ENCODE measurements at places on chromosomes 3 and 15.

- DNase-seq, result no peak
Measured at GRCh38 chr15:62219799-62220198, 54.7 kb upstream of the C2CD4B start.

DNA sequence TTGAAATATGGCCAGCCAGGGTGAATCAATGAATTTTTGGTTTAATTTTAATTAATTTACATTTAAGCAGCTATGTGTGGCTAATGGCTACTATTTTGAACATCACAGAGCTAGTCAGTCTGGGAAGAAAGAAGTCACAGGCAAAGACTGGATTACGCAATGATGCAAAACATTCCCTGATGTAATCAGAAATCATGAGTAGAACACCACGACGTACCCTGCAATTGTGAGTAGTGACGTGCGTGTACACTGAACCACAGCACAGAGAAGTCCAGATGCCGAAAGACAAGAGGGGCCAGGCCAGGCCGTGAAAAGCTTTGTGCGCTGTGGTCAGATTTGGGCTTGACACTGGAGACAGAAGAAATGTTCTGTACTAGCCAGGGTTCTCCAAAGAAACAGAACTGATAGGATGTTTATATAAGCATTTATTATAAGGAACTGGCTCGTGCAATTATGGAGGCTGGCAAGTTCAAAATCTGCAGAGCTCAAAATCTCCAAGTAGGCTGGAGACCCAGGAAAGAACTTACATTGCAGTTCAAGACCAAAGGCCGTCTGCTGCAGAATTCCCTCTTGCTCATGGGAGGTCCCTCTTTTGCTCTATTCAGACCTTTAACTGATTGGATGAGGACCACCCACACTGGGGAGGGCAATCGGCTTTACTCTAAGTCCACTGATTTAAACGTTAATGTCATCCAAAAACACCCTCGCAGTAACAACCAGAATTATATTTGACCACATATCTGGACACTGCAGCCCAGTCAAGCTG is 44.6 kb downstream of the SH3BP5 start:
- DNase-seq, result no peak

DNA sequence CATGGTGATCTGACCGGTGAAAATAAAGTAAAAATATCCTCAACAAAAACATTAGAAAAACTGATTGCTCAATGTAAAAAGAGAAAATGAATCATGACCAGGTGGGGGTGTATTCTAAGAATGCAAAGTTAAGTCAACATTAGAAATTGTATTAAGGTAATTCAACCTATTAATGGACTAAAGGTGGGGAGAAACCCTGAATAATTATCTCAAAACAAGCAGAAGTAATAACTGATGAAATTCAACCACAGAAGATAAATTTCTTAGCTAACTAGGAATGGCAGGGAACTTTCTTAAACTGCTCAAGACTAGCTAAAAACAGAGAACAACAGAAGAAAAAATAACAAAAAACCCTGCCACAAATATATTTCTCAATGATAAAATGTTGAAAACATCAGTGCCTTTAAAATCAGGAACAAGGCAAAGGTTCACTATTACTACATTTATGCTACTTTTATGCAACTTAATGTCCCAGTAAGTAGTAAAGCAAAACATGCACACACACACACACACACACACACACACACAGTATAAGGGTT is 204.4 kb upstream of the THBS1 start:
- DNase-seq, result no peak

GRCh38 chr15:25422021-25422420 is 16.8 kb downstream of the UBE3A start:
- DNase-seq, result no peak

- no peak for DNase-seq
Measured at GRCh38 chr3:105944276-105944675, 75.5 kb upstream of the CBLB start.

DNA sequence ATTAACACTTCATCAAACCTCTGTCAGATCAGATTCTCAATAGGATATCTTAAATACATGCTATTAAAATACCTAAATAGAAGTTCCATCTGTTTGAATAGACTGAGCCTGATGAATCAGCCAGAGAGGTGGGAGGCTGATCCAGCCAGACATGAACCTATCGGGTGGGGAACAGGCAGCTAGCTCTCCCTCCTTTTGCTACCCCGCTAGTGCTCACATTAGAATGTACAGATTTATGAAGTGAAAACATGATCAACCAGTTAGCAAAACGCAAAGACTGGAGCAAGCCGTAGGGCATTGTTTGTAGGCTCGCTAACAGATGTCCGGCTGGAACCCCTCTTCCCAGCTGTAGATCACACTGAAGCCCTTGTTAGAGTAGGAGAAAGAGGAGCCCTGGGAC is 54.4 kb downstream of the GTF2E1 start:
- no peak for DNase-seq

GRCh38 chr3:69848113-69848512 is 108.8 kb downstream of the MITF start:
- no peak for DNase-seq

DNA sequence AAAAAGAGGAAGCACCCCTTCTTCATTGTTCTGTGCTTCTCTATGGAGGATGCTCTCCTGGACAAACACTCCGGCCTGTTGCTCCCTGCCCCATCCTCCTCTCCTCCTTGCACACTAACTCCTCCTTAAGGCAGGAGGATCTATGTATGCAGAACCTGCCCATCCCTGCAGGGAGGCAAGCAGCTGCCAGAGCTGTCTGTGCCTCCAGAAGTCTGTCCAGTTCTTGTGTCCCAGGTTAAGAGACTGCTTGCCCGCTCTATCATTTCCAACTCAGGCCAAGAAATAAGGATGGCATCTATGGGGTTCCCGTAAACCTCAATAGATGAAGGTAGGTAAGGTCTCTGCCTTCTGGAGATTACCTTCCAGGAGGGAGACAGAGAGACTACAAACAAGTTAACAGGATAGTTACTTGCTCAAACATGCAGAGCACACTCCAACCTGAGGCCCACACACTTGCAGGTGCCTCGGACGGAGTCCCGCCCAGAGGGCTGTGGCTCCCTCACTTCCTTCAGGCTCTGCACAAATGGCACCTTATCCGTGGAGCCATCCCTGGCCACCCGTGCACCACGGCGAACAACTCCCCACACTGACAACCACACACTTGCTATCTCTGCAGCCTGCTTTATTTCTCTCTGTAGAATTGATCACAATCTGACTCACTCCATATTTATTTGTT is 6.9 kb downstream of the XXYLT1 start:
- DNase-seq, result no peak

- no peak for DNase-seq
Measured at GRCh38 chr3:47007482-47008233, 28.2 kb downstream of the NBEAL2 start.

- no peak for DNase-seq
Measured at GRCh38 chr3:66048051-66048395, 9.3 kb upstream of the MAGI1 start.

DNA sequence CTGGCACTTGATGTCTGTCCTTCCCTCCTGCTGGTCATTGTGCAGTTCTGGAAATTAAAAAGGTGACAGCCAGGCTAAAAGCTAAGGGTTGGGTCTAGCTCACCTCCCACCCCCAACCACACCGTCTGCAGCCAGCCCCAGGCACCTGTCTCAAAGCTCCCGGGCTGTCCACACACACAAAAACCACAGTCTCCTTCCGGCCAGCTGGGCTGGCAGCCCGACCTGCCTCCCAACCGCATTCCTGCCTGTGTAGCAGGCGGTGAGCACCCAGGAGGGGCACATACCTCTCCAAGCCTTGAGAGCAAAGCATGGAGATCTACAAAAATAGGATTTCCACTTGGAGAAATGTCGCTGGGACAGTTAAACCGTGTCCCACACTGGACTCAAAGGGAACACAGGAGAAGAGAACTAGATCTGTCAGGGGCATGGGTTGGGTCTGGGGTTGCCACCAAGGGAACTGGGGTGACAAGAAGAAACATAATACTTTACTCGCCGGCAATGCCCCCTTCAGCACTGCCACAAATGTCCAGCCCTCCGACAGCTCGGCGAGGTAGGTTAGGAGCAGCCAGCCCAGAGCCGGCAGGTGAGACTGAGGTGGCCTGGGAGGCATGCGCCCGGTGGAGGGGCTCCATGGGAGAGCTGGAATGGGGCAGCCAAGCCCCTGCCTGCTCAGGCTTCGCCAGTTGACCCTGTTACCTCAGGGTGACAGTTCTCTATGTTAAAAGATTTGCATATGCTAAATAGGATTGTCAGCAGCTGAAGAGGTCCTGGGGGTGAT is 52.2 kb downstream of the EXOG start:
- no peak for DNase-seq

GRCh38 chr3:156251424-156251823 is 131.0 kb downstream of the KCNAB1 start:
- DNase-seq, result no peak

- DNase-seq, result no peak
Measured at GRCh38 chr3:150323770-150324169, 84.3 kb upstream of the TSC22D2 start.

DNA sequence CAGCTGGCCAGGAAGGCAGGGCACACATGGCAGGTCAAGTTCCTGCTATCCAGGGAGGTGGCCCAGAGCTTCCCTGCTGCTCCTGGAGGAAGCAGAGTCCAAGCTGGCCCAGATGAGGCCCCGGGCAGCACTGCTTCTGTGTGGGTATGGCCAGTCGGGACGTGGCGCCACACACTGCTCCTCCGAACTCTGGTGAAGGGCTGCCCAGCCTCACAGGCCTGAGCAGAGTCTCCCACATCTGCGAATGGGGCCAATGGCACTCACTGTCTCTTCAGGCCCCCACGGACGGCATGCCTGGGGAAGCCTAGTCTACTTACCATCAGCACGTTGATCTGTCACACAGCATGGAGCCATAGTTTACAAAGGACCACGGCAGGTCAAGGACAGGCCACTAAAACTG is 2.5 kb upstream of the PLA2G4F start:
- DNase-seq, result no peak

DNA sequence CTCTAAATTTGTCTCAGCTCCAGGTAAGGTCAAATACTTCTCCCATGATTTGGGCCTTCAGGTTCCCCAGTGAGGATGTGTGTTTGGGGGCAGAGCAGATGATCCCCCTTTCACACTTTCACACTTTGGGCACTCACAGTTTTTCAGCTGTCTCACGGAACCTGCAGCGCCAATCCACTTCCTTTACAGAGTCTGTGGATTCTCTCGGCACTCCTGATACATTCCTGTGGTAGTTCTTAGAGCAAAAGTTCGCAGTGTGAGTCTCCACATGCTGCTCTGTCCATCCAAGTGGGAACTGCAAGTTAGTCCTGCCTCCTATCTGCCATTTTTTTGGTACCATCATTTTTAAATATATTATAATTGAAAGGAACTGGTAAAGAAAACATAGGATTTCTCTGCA is 20.2 kb upstream of the CPOX start:
- DNase-seq, result no peak

GRCh38 chr3:25088284-25088683 is 339.8 kb upstream of the RARB start:
- DNase-seq, result no peak

GRCh38 chr15:76795217-76795616 is 109.9 kb downstream of the SCAPER start:
- no peak for DNase-seq

DNA sequence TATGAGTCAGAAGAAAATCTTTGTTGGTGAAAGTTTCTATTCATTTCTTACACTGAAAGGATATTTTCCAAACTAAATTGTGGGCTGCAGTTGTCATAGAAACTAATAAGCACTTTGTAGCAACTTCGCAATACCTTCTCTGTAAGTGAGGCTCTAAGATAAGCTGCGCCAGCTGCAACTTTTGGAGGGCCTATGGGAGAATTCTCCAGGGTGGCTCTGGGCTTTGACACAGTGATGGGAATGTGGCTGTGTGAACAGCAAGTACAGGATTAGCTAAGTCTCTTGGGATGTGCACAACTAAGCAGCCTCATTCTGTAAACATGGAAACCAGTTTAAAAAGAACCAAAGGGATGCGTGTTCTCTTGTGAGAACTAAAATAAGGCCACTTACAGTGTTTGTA is 124.6 kb upstream of the SGO1 start:
- peak; percentile 78 for DNase-seq

- DNase-seq, result no peak
Measured at GRCh38 chr3:9901967-9902366, 681 bp upstream of the IL17RE start.

DNA sequence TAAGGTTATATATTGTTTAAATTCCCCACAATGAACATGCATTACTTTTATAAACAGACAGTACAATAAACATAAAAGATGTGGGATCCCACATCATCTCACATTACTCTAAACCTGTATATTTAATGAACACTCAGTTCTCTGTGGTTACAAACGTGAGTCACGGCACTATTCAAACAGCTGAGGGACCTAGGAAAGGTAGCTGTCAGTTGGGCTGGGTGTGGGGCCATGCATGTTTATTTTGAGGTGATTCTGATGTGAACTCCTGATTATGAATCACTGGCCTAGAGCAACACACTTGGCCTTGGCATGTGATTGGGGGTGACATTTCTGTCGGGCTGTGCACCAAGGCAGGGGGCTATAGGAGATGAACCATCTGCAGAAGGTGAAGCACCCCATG is 147.6 kb upstream of the HACD2 start:
- DNase-seq, result no peak

GRCh38 chr15:92009162-92009561 is 155.7 kb downstream of the SLCO3A1 start:
- DNase-seq, result no peak

GRCh38 chr3:134652409-134652831 is 1.6 kb upstream of the KY start:
- DNase-seq, result no peak

DNA sequence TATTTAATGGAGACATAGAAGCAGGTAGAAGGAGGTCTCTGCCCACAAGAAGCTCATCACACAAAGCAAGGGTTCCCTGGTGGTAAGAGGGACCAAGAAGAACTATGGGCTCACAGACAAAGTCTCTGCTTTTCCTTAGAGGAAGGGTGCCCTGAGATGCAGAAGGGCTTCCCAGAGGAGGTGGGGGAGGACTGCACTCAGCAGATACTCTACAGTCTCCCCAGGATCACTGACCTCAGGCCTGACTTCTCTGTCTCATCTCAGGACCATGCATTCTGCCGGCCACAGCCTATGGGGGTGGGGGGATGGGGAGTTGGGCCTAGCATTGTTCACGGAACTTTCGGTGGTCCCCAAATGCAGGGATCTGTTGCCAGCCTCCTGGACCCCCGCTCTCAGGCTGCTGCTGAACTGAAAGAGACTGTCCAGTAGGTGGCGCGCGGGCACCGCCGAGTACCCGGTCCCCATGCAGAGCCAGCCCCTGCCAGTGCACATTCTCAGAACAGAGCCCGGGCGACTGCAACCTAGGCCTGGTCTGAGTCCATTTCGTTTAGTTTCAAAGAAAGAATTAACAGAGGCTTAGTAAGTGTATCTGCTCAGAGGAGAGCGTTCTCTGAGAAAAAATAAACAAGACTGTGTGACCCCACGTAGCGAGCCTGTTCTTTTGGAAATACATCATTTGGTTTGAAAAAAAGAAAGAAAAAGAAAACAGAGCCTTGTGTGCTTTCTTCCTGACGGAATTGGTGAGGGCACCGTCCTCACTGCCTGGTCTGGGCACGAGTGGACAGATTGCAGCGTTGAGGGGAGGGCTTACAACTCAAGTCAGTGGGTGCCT is 74.1 kb downstream of the LRTM1 start:
- DNase-seq, result peak; percentile 81

GRCh38 chr3:42451546-42452230 is 41.3 kb upstream of the LYZL4 start:
- no peak for DNase-seq
